Activated naive CD4-positive, alpha-beta T cell treated with anti-CD3 and anti-CD28 coated beads, Interleukin-2, amount 50 U/mL, for 72 hours (primary cell): ENCODE measurements at places on chromosomes 6 and 20. TPM values are rescaled to one million over a fixed set of nuclear protein-coding genes. Genes with fewer than 3 reads are reported as not detected.
A peak's percentile ranks its signal among the peaks of the same experiment; 100 is the strongest.

Gene SLC52A3
- total RNA-seq = not detected

Gene OTOR
- not detected for total RNA-seq

Gene OXT
- not detected for total RNA-seq

Gene SLC22A16
- total RNA-seq = not detected

Gene SERINC3
- 58.2 TPM for total RNA-seq

Gene PDE7B
- 0.93 TPM for total RNA-seq

Gene GTSF1L
- total RNA-seq = not detected

Gene TBXT
- total RNA-seq = not detected

- DNase-seq = no peak
These were observed 112.1 kb downstream of the TOX2 start for GRCh38 chr20:44026647-44027342.

GRCh38 chr6:140437619-140438345 lies 1063.3 kb upstream of the CITED2 start:
- no peak for DNase-seq

DNA sequence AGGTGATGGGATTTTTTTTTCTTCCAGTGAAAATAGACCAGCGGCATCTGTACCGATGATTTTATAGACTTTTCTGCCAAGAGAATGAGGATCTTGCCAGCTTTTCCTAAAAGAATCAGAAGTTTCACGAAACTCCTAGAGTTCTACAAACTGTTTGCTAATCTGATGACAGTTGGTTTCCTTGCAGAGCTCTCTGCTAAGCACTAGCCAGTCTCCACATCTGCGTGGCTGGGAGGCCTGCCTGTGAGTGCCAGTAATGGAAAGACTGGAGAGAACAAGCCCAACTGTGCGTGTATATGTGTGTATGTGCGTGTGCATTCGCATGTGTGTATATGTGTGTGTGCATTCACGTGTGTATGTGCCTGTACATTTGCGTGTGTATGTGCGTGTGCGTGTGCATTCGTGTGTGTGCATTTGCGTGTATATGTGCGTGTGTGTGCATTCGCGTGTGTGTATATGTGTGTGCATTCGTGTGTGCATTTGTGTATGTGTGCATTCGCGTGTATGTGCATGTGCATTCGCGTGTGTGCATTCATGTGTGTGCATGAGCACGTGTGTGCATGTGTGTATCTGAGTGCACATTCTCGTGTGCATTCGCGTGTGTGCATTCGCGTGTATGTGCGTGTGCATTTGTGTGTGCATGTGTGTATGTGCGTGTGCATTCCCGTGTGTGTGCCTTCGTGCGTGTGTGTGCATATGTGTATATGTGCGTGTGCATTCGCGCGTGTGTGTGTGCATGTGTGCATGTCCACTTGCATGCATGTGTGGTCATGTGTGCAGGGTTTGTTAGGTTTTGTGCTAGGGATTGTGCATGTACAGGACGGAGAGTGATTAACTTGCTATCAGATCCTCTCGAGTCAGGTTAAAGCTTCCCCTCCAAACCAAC lies 379.4 kb downstream of the TAF4 start:
- DNase-seq = no peak

DNA sequence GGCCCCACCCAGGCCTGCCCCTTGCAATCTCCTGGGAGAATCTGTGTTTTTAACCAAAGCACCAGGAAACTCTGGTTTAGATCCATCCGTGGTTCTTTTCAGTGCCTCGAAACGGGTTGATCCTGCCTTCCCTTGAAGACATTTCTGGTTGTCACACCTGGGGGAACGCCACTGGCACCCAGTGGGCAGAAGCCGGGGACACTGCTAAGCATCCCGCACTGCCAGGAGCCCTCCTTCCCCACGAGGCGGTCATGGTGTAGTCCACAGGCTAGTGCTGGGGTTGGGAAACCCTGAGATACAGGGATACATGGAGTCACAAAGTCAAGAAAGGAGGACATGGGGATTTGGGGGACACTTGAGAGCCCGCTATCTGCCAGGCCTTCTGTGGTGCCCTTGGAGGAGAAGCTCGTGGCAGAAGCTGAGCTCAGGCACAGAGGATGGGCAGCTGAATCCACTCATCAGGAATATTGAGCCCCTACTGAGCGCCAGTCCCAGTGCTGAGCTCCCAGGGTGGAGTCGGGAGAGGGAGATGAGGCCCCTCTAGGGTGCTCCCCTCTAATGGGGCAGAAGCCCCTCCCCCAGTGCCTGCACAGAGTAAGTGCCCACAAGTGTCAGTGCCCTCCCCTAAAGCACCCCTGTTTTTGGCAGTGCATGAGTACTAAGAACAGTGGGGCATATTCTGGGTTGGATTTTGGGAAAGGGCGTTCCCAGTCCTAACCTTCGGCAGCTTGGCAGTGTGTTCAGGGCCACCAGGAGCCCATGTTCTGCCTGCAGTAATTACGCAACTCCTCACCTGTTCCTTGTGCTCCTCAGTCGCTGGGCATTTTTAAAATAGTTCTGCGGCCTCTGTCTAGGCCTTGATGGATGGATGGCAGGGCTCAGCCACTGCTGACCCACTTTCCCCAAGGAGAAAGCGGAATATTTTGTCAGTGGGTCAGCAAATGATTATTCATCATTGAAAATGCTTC lies 25.6 kb upstream of the PHACTR3 start:
- no peak for DNase-seq

- DNase-seq = no peak
These were observed 116.4 kb upstream of the KCNQ5 start for GRCh38 chr6:72505446-72505845.

DNA sequence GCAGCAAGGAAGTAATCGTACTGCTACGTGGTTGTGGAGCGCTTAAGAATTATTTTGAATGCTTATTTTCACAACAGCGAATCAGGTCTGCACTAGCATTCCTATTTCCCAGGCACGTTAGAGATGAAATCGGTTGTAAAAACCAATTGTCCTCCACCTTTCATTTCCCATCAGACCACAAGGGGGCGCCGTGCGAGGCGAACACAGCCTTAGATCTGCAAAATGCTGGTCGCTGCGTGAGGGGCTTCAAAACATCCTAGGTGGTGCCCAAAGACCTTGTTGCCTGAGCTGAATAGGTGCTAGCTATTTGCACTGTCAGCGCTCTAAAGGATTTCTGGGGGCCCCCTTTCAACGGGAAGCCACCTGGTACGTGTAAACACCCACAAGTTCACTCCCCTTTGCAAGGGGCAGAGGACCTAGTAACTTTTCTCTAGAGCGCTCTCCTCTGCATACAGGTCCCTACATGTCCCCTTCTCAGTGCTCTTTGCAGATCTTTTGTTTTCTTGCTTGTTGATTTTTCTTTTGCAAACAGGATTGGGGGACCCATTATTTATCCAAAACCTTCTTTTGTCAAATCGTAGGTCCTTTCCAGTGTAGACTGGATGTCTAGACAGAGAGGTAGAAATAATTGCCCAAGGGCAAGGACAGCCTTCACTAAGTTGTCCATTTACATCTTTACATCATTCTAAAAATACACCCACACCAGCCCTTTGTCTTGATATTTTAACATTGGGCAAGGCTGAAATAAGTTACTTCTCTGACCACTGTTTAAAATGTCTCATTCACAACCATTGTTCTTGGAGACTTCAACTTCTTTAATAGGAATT lies 59.8 kb downstream of the NEDD9 start:
- DNase-seq = peak; percentile 64

GRCh38 chr6:143652841-143653331 lies 24.9 kb upstream of the PHACTR2 start:
- no peak for DNase-seq

GRCh38 chr6:127102299-127102698 lies 16.2 kb upstream of the RSPO3 start:
- no peak for DNase-seq

GRCh38 chr6:164882236-164882635 lies 427.2 kb downstream of the C6orf118 start:
- DNase-seq = no peak

DNA sequence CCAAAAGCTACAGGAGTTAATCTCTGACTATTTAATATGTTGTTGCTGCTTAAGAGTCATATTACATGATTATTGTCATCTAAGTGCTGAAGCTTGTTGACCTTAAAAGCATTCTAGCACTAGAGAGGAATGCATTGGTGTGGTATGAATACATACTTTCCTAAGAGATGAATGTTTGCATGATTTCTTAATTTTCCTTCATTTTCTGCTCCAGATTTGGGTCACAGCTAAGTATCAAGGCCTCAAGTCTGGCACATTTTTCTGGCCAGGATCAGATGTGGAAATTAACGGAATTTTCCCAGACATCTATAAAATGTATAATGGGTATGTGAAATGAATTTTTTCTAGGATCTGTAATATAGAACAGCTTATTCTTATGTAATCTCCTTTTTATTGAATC lies 53.6 kb downstream of the ENPP1 start:
- DNase-seq = no peak

GRCh38 chr6:6251555-6252280 lies 68.7 kb downstream of the F13A1 start:
- DNase-seq = no peak

- no peak for DNase-seq
These were observed 119.5 kb upstream of the KCNG1 start for GRCh38 chr20:51142448-51142847.

DNA sequence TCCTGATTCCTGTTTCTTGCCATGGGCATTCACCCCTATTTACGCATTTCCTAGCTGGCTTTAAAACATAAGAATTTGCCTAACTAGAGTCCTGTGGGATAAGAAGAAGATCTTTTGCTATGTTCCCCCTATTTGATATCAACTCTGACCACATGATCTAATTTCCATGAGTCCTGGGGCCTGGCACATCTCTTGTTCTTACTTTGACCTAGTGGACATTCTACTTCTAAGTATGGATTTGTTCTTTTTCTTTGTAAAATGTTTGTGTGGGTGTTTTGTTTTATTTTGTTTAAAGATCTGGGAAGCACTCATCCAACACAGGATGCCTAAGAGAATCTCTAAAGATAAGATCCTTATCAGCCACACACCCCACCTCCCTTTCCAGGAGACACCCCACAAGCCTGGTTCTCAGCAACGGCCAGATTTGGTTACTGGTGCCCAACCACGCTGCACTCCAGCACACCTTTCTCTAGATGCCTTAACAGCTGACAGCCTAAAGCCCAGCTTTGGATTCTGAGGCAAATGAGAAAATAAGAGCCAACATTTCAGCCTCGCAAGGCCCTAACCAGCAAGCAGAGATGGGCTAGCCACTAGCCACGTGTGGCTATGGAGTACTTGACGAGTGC lies 74.7 kb downstream of the SLC23A2 start:
- DNase-seq = no peak

- DNase-seq = no peak
These were observed 608 bp upstream of the EIF2S2 start for GRCh38 chr20:34112600-34113101.

DNA sequence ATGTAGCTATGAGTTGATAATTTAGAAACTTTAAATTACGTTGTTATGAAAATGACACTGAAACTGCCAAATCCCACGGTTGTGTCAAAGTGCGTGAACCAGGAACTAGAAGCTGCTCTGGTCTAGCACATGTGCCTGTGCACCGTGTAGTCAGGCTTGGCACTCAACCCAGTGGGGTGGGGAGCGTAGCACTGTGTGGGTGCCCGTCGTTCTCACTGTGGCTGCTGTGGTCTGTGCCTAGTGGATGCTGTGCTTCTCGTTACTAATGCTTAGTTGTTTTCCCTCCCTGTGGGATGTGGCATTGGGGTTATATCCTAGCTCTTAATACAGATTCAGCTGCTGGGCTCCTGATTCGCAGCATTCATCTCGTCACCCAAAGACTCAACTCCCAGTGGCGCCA lies 46.2 kb upstream of the ADIG start:
- no peak for DNase-seq

- DNase-seq = no peak
These were observed 29.4 kb downstream of the TNXB start for GRCh38 chr6:32079566-32080290.

GRCh38 chr20:2400290-2400689 lies 19.6 kb downstream of the TGM6 start:
- no peak for DNase-seq

DNA sequence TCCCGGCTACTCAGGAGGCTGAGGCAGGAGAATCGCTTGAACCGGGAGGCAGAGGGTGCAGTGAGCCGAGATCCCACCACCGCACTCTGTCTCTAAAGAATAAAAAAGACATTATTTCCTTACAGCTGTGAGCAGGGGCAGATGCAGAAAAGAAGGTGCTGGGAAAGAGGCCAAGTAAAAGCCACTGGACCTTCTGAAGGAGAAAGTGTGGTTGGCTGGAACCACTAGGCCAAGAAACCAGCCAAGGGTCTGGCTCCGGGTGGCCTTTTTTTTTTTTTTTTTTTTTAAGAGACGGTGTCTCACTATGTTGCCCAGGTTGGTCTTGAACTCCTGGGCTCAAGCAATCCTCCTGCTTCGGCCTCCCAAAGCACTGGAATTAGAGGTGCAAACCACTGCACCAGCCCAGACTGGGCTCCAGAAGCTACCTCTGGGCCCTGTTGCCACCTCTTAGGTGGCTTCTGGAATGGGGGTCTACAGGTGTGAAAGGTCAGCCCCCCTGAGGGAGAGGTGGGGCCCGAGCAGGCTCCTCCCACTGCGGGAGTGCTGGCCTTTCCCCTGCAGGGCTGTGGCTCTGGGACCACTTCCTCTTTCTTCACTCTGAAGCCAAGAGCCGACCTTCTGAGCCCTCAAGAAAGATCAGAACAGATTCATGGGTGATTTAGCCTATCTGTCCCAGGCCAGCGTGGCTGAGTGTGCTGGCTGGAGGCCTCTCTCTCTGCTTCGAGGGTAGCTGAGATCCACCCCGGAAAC lies at the start of gene FGD2:
Gene FGD2 (plus strand): TSS at position 595 of the 750 bp plus-strand sequence. CDS start 163 bp downstream, outside the sequence.
- DNase-seq = no peak

DNA sequence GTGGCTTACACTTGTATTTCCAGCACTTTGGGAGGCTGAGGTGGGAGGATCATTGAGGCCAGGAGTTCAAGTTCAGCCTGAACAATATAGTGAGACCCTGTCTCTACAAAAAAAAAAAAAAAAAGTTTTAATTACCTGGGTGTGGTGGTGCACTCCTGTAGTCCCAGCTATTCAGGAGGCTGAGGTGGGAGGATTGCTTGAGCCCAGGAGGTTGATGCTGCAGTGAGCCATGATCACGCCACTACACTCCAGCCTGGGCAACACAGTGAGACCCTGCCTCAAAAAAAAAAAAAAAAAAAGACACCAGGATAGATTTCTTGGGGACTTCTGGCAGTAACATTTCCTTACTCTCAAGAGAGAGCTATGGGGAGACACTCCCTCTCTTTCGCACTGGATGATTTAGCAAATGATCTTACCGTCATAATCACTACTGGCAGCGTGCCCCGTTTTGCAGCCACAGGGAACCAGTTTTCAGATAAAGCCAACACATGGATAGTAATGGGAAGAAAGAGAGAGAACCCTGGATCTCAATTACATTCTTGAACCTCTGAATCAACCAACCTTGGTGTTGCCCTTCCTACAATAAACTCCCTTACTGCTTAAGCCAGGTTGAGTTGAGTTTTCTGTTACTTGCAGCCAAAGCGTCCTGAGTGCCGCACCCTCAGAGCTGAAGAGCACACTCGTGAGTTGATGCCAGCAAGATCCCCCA lies 18.1 kb upstream of the PTPN1 start:
- no peak for DNase-seq

GRCh38 chr6:18117136-18117535 lies 5.3 kb downstream of the NHLRC1 start:
- no peak for DNase-seq

- no peak for DNase-seq
These were observed 91.2 kb downstream of the JARID2 start for GRCh38 chr6:15336900-15337560.

GRCh38 chr6:22737331-22737730 lies 168.0 kb downstream of the HDGFL1 start:
- DNase-seq = no peak

- no peak for DNase-seq
These were observed 111.7 kb upstream of the PTPN1 start for GRCh38 chr20:50398471-50398820.
